Gastrocnemius medialis (tissue), 4 donors: ENCODE measurements at places on chromosomes 16 and 17. TPM values are rescaled to one million over a fixed set of nuclear protein-coding genes. Genes with fewer than 3 reads are reported as not detected.

The CFAP97D1 gene
- not detected for total RNA-seq

GRCh38 chr16:17511340-17511739, 40.6 kb upstream of the XYLT1 start:
- DNase-seq = no peak

DNA sequence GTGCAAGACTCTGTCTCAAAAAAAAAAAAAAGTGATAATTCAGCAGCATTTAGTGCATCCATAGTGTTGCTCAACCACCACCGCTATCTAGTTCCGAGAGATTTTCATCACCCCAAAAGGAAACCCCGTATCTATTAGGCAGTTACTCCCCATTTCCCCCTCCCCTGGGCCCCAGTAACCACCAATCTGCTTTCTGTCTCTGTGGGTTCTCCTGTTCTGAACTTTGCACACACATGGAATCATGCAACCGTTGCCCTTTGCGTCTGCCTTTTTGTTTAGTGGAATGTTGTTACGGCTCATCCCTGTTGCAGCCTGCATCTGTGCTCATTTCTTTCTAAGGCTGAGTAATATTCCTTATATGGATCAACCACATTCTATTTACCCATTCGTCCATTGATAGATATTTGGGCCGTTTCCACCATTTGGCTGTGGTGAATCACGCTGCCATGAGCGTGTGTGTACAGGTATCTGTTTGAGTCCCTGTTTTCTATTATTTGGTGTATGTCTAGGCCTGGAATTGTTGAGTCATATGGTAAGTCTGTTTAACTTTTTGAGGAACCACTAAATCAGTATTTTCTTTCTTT, 8.7 kb upstream of the SYNGR2 start:
- no peak for DNase-seq

The AOC2 gene
- 1.00 TPM for total RNA-seq

DNA sequence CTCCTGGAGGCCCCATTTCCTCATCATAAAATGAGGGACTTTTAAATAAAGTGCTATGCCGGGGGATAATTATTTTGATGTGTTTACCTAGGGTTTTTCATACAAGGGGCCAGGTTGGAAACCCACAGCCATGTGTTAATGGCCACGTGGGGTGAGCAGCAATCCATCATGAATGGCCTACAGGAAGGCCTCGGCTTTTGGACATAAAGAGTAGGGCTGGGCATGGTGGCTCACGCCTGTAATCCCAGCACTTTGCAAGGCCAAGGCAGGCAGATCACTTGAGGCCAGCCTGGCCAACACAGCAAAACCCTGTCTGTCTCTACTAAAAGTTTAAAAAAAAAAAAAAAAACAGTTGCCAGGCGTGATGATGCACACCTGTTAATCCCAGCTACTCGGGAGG, 40.3 kb downstream of the MEAK7 start:
- no peak for DNase-seq

- no peak for DNase-seq
Observed at GRCh38 chr16:81174644-81175324, 63.7 kb upstream of the BCO1 start.

GRCh38 chr17:19343256-19343630, 19.3 kb downstream of the B9D1 start:
- no peak for DNase-seq

GRCh38 chr17:27603880-27604794, 26.9 kb upstream of the LGALS9 start:
- DNase-seq = no peak

The CX3CL1 gene
- 2.2 TPM for total RNA-seq

- no peak for DNase-seq
Observed at GRCh38 chr16:27476240-27476639, 73.5 kb downstream of the GTF3C1 start.

DNA sequence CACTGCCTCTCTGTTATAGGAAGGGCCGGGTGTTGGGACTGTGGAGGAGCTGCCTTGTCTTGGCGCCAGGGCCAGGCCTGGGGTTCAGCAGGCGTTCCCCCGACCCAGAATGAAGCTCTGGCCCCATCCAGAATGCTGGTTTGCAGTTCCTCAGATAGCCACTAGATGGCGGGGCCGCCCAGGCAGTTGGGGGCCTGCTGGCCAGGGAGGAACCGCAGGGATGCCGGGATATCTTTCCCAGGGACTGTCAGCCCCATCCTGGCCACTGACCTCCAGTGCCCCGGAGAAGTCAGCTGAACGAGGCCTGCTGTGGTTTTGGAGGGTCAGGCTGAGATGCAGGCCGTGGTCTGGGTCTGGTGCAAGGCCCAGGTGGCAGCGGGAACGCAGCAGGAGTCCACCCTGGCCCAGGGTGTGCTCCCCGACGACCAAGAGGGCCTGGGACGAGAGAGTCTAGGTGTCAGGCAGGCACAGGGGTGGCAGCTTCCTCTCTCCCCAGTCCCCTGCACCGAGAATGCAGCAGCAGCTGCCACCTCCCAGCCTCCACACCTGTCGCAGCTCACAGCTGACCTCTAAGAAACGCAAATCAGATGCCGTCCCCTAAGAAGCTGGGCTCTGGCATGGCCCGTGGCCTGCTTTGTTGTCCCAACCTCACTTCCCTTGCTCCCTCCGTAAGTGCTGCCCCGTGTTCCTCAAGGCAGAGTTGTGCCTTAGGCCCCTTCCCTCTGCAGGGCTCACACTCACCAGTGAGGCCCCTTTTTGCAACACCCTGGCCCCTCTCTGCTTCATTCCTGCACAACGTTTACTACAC, 51.2 kb downstream of the RMI2 start:
- DNase-seq = peak; percentile 50

The PHF23 gene
- total RNA-seq = 16.9 TPM

DNA sequence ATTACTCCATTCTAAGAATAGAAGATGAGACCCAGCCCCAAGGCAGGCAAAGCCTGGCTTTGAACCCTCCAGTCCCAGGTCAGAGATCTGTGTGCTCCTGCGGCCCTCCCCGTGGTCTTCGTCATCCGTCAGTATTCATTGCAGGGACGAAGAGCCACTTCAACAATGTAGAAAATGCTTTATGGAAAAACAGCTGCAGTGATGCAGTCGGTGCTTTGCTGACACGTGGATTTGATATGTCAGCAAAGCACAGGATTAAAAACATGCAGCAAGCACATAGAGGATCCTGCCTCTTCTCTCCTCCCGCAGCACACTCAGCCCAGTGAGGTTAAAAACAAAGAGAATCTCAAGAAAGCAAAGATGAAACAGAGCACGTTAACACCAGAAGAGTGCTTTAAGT, 117.1 kb upstream of the AXIN2 start:
- DNase-seq = no peak

The ALG1 gene
- total RNA-seq = 8.1 TPM

GRCh38 chr16:15642557-15643047, 352 bp downstream of the MARF1 start:
- DNase-seq = peak; percentile 41

DNA sequence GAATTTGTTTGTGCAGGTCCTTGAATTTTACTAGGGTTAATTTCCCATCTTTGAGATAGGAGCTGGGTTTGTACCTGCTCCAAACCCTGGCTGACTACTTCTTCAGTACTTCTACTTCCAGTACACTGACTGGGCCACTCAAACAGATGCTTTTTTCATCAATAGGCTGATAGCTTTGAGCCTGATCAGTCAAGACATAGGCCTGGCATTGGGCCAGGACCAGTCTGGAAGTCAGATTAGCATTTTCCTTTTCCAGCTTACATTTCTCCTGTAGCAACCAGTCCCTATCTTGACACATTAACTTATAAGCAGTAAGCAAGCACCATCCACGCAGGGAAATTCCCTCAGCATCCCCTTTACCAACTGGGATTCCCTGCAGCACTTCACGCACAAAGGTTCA, 7.5 kb upstream of the TMEM101 start:
- no peak for DNase-seq

The SBK1 gene
- total RNA-seq = 6.4 TPM

The KRT16 gene
- total RNA-seq = not detected

The CES5A gene
- total RNA-seq = not detected

GRCh38 chr16:70152578-70153302, 20.8 kb upstream of the CLEC18C start:
- DNase-seq = no peak

The ZSWIM7 gene
- total RNA-seq = 19.1 TPM

GRCh38 chr16:68335175-68335574, 24.4 kb downstream of the PRMT7 start:
- no peak for DNase-seq

The SLC5A10 gene
- total RNA-seq = not detected

- DNase-seq = peak; percentile 48
Observed at GRCh38 chr16:67966549-67967182, 1.8 kb downstream of the SLC12A4 start.
